ENCODE measurements at places on chromosomes 2 and 18.

- DNase-seq, result no peak
Measured at GRCh38 chr2:48886919-48887318, 131.4 kb upstream of the LHCGR start.

- no peak for DNase-seq
Measured at GRCh38 chr2:85248773-85249509, 78.8 kb downstream of the TGOLN2 start.

DNA sequence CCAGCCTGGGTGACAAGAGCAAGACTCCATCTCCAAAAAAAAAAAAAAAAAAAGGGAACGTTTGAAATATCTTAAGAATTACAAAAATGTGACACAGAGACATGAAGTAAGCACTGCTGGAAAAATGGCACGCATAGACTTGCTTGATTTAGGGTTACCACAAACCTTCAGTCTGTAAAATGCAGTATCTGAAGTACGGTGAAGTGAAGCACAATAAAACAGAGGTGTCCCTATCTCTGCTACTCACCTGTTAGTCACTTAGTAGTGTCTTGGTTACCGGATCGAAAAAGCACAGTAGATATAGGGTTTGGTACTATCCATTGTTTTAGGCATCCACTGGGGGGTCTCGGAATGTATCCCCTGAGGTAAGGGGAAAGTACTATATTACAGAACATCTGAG, 11.6 kb upstream of the GREB1L start:
- DNase-seq, result no peak

DNA sequence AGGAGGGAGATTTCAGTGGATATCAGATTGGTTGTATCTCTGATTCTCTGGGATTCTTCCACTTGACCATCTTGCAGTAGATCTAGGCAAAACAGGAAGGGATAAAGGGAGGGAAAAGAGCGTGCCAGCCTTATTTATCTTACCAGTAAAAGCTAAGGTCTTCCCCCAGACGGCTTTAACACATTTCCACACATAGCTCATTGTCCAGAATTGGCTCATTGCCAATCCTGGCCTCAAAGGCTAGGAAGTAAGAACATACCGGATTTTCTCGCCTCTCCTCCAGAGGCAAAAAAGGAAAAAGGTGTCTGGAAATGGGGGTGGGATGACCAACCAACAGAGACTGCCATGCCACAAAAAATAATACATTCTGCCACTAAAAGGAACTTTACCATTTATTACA, 411.6 kb upstream of the NRP2 start:
- no peak for DNase-seq

DNA sequence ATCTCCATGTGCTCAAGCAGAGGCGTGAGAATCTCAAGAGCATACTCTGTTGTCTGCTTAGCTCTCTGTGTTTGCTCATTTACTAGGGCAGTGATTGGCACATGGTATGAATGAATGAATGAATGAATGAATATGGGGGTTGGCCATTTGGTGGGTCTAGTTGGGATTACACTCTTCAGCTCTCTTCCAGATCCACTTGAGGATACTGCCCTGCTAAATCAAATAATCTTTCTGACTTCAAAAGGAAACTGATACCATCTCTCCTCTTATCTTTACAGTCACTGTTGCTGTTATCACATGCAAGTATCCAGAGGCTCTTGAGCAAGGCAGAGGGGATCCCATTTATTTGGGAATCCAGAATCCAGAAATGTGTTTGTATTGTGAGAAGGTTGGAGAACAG, 1.9 kb downstream of the IL36G start:
- no peak for DNase-seq

Measured in stimulated activated CD8-positive, alpha-beta memory T cell treated with anti-CD3 and anti-CD28 coated beads, Interleukin-2, amount 100 ng/mL, for 1 hour (primary cell).